ENCODE measurements at places on chromosomes 2 and 18. TPM values are rescaled to one million over a fixed set of nuclear protein-coding genes. Genes with fewer than 3 reads are reported as not detected.
A peak's percentile ranks its signal among the peaks of the same experiment; 100 is the strongest.

DNA sequence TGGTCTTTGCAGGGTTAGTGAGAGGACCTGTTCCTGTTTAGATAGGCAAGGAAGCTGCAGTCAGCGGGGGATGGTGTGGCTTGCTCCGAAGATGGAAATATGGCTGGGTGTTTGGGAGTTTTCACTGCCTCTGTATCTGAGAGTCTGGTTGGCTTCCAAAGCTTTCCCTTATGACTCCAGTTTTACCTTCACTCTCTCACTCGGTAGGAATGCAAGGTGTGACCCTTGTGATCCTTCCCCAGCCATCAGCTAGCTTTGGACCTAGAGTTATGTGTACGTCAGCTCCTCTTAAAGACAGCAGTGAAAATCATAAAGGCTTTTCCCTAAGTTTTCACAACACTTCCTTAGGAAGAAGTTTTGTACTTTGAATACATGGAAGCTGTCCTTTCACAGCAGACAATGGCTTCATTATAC lies 35.5 kb upstream of the TMEM87B start:
- DNase-seq = no peak

DNA sequence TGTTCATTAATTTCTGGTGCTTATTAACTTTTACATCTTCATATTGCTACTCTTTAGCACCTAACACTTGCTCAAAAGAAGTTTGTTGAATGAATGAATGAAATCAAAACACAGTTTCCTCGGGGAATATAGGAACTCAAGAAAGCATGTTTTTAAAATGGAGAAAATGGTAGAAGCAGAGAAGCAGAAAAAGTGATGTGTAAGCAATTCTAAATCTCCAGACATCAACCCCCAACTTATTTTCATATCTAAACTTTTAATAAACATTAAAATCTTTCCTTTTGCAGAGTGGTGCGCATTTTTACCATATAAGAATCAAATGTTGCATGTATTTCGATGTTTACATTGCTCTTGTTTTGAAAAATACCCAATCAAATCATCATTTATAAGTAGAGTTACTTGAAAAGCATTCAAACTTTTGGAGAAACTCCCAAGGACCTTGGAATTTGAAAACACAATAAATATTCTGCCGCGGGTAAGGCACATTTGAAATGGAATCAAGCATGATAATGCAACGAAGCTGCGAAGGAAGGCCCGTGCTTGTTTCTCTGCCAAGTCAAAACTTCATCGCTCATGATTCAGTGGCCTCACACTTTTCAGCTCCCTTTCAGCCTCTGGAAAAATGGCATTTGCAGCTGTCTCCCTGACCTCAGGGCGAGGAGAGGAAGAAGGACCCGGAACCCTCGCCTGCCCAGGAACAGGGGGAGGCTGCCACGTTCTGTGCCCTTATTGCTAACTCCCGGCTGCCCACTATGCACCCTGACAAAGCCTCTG lies 26.7 kb upstream of the SMIM21 start:
- no peak for DNase-seq

DNA sequence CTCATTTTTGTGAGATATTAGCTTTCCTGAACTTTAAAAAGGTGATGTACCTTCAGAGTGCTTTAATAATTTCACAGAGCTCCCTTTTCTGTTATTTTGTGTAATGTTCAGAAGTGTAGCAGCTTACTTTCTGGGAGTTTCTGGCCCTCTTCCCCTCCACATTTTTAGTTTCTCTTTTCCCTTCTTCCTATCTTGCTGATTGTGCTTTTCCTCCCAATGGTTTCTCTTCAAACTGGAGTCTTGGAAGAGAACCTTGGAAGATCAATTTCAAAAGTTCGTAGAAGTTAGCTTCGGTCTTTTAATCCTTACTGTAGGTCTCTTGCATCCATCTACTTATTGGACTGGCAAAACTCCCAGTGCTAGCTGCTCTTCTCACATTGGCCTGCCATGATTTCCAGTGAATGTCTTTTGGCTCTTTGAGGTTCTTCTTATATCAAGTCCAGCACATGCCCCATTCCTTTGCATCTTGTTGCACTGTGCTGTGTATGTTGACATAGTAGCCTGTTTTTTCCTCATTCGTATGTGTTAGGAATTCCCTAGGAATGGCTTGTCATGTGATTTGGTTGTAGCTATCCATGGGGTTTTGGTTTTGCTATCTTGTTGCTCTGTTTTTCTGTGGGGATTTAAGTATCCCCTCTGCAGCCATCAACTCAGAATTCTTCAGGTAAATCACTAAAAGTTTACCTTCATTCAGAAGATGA lies 7.8 kb downstream of the CCNT2 start:
- no peak for DNase-seq

DNA sequence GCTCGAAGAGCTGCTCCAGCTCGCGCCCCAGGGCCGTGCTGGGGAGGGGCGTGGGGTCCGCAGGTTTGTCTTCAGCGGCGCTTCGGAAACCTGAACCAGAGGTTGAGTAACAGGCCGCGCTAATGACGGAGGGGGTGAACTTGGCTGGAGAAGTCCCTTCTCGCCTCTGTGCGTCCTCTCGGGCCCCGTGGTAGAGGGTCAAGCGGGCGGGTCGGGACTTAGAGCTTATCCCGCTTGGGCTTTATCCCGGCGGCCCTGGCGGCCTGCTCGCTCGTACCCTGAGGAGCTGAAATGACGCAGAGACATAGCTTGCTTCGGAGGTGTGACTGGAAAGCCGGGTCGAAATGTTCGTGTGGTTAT lies 479 bp downstream of the RNMT start:
- peak; percentile 68 for DNase-seq

DNA sequence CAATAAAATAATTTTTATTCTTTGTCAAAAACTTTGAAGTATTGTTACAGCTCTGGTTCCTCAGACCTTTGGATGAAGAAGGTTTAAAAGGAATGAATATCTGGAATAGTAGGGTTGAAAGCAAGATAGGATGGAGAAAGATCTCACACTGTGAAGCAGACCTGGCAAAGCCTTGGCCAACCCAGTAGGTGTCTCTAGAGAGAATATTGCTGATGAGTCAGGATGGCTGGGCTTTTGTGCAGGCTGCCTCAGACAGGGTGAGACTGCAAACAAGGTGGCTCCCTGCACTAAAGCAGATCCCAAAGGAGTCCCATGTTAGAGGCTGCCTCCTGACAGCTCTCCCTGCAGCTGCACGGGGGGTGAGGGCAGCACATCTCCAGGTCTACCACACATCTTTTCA lies 226.0 kb upstream of the ITGA4 start:
- DNase-seq = no peak

- peak; percentile 51 for DNase-seq
Observed at GRCh38 chr2:237594514-237594871, 4.0 kb upstream of the RAB17 start.

GRCh38 chr18:23462876-23463275 lies 9.8 kb downstream of the RIOK3 start:
- no peak for DNase-seq

GRCh38 chr2:209600341-209601171 lies 171.1 kb upstream of the UNC80 start:
- DNase-seq = no peak

DNA sequence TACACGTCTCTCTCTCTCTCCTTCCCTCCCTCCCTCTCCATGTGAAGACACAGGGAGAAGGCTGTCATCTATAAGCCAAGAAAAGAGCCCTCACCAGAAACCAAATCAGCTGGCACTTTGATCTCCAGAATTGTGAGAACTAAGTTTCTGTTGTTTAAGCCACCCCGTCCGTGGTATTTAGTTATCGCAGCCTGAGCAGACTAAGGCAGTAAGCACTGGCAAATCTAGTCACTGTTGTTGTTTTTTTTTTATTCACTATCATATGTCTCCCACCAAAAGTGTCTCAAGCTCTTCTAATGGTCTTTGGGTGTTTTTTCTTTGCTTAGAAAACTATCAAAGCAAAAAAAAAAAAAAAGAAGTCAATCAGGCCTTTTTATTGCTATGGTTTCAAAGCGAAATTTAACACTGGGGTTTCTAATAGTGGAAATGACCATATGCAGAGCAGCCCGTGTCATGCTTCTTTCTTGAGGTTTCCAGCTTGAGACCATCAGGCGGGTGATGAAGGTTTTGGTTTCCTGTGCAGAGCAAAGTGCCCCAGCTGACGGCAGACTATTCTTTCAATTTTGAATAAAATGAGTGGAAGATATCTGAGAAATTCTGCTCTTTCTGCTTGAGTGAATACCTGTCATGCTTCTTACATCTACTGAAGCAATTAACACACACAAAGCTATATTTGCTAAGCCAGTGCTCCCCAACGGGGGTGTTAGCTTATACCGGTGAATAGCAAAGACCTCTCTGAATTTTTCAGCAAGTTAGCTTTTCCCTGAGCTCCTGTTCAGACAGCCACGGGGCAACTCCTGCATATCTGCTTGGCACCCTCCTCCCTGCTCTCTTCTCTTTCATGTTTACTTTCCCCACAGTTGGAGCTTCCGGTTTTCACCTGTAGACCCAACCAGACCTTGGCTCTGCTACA lies 394.1 kb upstream of the ATP5MC3 start:
- no peak for DNase-seq

The TDRD15 gene
- not detected for total RNA-seq

The RNF103 gene
- 21.8 TPM for total RNA-seq

The MAL gene
- total RNA-seq = not detected

The PSME4 gene
- total RNA-seq = 84.9 TPM

The CIB4 gene
- total RNA-seq = not detected

The DCAF17 gene
- 22.7 TPM for total RNA-seq
